DMS153 (cell line): ENCODE measurements at places on chromosomes 5 and 9.

DNA sequence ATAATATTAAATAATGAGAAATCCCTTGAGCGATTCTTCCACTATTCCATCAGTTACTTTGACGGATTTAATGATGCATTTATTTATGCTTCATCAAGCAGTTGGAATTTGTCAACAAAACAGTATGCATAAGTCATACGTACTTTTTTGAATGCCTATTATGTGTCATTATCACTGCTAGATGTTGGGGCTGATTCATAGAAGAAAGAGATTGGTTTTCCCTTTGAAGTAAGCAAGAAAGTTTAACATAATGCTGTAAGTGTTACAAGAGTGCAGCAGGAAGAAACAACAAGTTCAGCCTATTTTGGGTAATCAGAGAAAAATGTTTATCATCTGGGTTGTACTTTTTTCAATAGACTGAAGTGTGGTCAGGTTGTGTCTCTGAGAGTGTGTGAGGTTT, 121.2 kb upstream of the RANBP3L start:
- no peak for DNase-seq

DNA sequence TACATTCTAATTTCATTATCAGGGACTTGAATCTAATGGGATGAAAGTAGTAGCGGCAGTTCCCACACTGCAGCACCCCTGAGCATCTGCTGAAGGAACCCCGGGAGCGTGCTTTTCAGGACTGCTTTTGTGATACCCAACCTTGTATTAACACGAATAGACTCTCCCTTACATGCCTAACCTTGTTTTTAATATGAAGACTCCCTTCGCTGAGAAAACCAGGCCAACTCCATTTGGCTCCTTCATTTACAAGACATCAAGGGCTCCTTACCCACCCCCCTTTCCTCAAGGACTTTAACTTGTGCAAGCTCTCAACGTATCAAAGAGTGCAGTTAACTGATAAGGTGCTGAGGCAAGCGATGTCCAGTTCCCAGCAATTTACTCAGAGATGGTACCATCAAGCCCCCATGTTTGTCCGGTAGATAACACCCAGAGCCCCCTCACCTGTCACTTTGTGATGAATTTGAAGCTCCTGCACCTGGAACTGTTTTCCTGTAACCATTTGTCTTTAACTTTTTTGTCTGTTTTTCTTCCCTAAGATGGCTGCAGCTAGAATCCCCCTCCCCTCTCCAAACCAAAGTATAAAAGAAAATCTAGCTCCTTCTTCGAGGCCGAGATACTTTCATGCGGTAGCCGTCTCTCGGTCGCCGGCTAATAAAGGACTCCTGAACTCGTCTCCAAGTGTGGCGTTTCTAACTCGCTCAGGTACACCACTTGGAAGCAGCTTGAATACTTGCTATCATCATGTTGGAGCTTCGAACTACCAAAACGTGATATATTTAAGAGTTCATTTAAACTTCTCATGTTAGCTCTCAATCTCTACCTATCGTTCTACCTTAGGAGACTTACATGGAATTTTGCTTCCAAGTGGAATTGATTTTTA, 10.7 kb downstream of the HNRNPH1 start:
- DNase-seq, result no peak

DNA sequence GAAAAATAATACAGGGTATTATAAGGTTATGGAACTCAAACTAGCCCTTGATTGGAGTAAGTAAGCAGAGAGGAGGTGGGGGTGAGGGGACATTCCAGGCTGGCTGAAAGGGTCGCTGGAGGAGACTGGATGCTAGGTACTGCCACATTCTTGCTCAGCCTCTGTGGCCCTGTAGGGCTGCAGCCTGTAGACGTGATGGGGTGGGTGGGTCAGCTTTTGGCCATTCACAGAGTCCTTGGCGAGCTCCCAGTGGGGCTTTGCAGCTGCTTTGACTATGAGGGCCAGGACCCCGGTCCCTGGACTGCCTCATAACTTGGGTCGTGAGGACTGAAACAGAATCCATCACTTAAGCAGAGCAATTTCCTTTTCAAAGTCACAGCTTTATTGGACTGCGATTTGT, 4.2 kb upstream of the GDNF start:
- no peak for DNase-seq

DNA sequence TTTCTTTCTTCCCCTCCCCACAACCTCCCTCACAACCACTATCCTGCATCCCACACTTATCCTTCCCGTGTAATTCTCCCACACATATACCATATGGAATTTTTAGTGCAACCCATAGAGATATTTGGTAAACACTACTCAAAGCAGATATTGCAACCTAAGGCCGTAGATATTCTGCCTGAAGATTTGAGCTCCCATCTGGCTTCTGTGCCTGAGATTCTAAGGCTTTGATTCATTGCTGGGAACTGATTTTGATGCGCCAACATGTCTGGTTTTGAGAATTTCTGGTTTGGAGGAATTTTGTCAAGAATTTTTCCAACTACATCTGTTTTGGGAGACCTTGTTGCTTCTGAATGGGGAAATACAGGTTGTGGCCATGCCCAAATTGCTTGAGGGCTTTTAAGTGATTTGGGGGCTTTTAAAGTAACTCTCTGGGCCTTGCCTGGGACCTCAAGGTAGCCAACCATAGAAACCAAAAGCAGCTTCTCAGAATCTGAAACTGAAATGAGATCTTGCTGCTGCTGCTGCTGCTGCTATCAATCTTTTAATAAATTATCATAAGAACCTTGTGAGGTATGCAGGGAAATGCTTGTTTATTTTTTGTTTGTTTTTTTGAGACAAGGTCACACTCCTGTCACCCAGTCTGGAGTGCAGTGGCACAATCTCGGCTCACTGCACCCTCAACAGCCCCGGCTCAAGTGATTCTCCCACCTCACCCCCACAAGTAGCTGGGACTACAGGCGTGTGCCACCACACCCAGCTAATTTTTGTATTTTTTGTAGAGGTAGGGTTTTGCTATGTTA, 36.2 kb downstream of the PLAC8L1 start:
- DNase-seq, result no peak

- no peak for DNase-seq
These were observed 321.5 kb upstream of the RPS23 start for GRCh38 chr5:82599692-82600091.

DNA sequence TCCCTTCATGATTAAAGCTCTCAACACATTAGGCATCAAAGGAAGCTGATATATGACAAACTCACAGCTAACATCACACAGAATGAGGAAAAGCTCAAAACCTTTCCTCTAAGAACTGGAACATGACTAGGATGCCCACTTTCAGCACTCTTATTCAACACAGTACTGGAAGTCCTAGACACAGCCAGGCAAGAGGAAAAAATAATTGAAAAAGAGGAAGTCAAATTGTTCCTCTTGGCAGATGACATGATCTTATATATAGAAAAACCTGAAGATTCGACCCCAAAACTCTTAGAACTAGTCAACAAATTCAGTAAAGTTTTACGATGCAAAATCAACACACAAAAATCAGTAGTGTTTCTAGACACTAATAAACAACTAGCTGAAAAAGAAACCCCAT, 144.3 kb upstream of the NREP start:
- no peak for DNase-seq

DNA sequence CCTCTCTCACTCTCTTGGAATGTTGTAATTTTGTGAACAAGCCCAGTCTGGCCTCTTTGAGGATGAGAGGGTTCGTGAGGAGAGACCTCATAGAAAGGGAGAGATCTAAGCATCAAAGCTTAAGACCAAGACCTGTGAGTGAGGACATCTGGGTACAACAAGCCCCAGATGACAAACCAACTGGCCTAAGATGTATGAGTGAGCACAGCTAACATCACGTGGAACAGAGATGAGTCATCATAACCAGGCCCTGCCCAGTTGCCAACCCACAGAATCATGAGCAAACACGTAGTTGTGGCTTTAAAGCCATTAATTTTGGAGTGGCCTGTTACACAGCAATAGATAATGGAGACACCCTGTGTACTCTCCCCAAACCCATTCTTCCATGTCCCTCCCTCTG, 439.1 kb upstream of the KIF2A start:
- peak; percentile 28 for DNase-seq

DNA sequence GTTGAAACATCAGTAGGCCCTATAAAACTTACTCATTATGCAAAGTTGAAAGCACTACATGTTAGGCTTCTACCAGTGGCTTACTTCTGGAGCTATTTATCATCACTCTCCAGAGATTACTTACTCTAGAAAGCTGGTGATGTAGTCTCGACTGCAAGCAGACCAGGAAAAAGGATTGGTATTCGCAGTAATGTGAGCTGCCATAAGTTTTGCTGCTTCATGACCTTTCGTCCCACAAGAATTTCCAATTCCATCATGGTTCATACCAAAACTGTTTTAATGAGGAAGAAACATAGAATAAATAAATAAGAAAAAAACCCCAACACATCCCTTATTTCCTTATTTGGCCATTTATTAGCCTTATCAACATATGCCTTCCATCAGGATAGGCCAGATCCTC, 181.9 kb downstream of the ADAMTS6 start:
- DNase-seq, result no peak

- DNase-seq, result no peak
These were observed 1150.7 kb upstream of the WWC1 start for GRCh38 chr5:167140548-167141291.

GRCh38 chr5:66498791-66499207, 97.4 kb upstream of the MAST4 start:
- DNase-seq, result no peak

DNA sequence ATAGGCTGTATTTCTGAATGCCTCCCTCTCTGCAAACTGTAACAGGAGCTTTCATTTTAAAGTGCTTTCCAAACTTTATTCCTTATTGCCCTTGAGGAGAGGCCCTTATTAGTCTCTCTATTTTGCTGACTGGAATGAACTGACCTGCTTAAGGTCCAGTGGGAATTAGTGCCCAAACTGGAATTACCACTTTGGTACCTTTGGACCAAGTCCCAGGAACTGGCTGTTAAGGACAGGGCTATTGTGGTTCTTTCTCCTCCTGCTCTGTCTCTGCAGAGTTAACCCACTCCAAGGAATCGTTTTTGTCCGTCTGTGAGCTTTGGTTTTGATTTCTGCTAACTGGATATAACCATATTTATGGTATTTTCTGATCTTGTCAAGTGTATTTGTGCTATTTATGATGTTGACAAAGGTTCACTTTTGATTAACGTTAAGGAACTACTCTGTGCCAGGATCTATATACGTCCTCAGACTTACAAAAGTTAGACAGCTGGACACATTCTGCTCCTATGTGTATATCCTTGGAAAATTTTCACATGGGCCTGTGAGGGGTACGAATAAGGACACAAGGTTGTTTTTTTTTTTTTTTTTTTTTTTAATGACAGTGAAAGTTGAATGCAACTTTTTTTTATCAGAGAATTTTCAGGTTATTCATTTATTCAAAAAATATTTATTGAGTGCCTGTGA, 189.1 kb upstream of the ANKRD55 start:
- DNase-seq, result no peak

DNA sequence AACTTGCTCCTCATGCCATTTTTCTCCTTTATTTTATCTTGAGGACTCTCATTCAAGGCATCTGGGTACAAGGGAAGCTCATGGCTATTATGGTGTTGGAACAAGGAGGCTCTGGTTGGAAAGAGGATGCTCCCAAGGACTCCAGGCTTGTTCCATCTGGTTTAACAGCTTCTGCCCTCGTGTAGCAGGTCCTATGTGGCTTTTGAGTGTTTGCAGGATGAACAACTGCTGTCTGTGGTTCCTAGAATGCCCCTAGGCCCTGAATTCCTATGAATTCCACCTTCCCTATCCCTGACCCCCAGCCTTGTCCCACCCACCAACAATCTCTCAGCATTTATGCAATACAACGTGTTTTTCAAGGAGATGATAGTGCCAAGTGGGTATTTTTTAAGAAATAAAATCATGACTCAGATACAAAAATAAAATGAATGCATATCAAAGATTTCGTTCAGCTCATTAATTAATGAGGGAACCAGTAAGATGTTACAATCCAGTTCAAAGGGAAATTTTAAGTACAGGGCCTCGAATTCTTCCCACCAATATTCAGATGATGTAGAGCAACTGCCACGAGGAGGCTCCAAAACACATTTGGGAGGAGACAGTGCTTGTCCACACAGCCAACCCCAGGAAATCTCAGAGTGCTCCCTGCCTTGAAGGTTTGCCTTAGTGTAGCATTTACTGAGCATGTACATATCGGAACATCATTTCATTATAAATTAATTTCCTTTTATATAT, 182.0 kb downstream of the MUSK start:
- no peak for DNase-seq

GRCh38 chr9:86733929-86734328, 213.4 kb downstream of the GAS1 start:
- no peak for DNase-seq

DNA sequence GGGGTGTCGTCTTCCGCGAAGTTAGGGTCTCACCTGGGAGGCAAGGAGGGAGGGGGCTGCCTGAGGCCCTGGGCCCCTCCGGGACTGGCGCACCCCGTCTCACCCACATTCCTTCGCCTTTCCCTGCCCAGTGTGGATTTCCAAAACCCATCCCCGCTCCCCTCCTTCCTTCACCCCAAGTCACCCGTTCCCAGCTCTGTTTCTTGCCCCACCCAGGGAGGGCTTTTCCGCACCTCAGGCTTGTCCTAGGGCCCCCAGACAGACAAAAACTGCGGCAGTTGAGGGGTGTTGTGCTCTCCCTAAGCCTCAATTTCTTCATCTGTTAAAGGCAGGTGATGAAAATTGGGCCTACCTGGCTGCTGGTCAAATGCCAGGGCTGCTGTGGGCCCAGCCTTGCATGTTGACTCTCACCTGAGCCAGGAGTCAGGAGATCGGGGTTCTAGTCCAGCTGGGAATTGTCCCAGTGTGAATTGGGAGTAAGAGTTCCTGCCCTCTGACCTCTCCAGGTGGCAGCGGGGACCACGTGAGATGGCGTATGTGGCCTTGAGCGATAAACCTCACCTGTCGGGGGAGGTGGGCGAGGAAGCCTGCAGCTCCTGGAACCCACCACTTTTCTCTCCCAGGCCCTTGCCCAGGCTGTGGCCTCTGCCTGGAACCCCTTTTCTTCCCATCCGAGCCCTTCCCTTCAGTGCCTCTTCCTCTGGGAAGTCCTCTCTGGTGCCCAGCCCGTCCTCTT, 143.4 kb upstream of the IER5L start:
- DNase-seq, result no peak

GRCh38 chr9:27371382-27371781, 74.4 kb upstream of the EQTN start:
- DNase-seq, result no peak

DNA sequence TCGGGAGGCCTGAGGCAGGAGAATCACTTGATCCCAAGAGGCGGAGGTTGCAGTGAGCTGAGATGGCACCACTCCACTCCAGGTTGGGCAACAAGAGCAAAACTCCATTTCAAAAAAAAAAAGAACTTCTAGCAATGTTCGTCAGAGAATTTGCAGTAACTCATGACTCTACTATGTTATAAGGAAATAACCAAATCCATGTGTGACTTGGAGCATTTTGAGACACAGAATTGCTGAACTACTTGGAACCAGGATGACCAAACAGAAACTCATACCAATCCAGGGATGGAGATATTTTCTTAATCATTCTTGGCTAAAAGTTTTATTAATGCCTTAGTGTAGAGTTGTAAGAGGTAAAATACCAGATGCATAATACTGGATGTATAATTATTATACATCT, 99.9 kb upstream of the BNC2 start:
- DNase-seq, result no peak

GRCh38 chr9:21810388-21810787, 8.0 kb downstream of the MTAP start:
- no peak for DNase-seq

- DNase-seq, result no peak
These were observed 276.5 kb downstream of the NTRK2 start for GRCh38 chr9:84945878-84946538.
